ENCODE measurements at places on chromosomes 4 and X.

DNA sequence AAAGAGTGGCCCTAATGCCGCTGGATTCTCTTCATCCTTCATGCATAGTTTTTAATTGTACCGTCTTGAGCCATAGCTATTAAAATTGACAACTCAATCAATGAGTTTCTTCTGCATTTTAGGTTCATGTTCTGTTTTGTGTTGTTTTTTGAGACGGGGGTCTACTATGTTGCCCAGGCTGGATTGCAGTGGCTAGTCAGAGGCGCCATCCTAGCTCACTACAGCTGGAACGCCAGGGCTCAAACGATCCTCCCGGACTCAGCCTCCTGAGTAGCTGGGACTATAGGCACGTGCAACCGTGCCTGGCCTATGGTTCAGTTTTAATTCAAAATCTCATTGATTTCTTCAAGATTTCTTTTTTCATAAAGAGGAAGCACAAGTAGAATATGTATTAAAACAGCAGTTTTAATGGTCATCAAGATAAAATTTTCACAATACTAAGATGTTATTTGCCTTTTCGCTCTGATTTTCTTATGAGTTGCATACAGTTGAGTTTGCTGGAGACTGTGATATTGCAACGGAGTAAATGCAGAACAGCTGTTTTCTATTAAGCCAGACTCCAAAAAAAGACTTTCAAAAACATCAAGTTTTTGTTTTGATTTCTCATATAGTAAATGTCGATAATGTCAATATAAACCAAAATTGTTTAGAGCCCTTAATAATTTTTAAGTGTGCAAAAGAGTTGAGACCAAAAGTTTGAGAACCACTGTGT lies 1.1 kb upstream of the STX18 start:
- no peak for DNase-seq

DNA sequence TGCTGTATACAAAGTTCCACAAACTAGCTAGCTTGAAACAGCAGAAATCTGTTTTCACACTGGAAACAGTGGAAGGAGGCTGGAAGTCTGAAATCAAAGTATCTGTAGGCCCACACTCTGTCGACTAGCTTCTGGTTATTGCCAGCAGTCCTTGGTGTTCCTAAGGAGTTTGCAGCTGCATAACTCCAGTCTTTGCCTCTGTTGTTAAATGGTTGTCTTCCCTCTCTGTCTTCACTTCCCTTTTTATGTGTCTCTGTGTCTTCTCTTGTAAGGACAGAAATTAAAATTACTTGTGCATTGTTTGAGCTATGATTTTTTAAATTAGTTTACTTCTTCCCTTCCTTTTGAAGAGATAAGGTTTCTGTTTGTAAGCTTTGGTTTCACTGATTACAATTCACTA lies 8.2 kb downstream of the MTHFD2L start:
- no peak for DNase-seq

DNA sequence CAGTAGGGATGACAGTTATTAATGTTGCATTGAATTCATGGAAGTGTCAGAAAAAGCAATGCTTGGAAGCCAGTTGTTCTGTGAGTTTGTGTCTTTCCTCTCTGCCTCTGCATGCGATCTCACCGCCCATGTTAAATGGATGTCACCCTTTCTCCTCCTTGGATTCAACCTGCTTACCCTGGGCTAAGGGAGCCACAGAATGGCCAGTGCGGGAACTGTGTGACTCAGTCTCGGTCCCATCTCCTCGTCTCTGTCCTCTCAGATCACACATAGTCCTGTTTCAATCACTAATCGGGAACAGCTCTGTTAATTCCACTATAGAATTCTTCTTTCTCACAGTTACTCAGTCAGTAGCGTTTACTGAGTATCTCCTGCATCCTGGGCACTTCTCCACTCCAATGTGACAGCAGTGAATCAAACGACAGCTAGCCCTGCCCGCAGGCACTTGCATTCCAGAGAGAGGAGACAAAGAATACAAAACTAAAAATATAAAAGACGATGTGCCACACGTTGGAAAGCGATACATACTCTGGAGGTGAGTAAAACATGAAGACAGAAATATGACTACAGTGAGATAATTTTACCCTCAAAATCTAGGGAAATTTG lies 53.6 kb upstream of the TLR3 start:
- DNase-seq = no peak

GRCh38 chrX:22987452-22987851 lies 12.3 kb upstream of the DDX53 start:
- no peak for DNase-seq

- no peak for DNase-seq
Measured at GRCh38 chrX:34918091-34918736, 24.4 kb upstream of the FAM47B start.

- DNase-seq = no peak
Measured at GRCh38 chr4:146338512-146338911, 124.2 kb downstream of the REELD1 start.

- DNase-seq = no peak
Measured at GRCh38 chr4:170399581-170400293, 310.0 kb upstream of the AADAT start.

- no peak for DNase-seq
Measured at GRCh38 chrX:20729416-20729815, 462.7 kb upstream of the RPS6KA3 start.

DNA sequence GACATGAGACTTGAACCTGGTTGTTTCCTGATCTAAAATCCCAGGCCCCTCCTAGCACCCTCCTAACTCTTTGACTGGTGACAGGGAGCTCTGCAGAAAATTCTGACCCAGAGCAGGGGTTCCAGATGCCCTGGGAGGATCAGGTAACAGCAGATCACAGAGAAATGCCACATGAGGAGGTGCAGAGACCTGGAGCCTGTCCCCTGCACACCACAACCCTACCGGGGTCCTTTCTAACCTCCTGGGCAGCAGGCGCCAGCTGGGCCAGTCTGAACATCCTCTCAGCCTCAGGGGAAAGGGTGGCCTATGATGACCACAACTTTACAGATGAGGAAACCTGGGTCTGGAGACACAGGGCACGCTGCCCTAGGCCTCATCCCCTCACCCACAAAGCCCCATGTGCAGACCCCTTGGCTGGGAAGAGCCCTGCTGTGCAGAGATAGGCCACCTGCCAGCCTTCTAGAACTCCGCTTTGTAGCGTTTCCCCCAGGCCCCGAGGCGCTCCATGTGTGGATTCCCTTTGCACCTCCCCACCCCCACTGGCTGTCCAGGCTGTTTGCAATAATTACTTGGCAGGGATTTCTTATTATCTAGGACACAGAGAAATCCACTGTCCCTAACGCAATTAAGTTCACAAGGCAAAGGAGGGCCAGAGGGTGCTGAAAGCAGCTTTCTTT lies 36.5 kb downstream of the WDR1 start:
- no peak for DNase-seq

DNA sequence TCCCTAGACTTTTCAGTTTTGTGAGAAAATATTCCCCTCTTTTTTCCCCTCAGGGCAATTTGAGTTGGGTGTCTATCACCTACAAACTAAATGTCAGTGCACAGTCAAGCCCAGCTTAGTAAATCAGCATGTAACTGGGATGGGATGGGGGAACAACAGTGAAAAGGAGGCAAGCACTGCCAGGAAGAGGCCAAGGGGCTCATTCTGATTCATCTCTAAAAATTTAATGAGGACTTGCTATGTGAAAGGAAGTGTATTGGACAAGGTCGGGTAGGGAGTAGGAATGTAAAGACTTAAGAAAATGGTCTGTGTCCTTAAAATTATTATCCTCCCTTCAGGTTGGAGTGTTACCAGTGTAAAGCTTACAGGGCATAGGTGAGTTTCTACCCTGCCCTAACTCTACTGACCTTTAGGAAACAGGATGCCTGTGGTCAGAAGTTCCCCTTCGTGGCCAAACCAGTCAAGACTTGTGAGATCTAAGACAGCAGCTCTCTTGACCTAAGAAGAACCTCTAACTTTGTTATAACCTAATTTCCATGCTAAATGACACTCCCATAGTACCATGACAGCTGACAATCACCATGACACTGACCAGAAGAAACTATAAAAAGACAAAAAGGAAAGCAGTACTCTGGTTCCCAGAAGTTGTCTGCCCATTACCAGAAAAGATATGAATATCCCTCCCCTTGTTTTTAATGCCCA lies 194.4 kb upstream of the LDB2 start:
- DNase-seq = no peak

DNA sequence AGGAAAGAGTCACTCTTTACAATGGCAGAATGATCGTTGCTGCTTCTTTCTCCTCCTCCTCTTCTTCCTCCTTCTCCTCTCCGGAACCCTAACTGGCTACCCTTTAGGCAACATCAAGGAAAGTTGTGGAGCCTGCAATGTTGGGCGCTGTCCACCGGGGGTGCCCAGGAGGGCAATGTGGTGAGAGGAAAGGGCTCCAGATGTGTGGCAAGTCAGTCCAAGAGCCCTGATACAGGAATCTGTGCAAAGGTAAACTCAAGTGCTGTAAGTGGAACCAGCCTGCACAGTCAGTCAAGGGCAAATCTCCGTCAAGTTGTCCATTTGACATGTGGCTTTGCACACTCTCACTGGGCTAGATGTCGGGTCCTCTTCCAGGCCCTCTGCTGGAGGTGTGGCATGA lies 2.8 kb downstream of the RTL5 start:
- no peak for DNase-seq

- no peak for DNase-seq
Measured at GRCh38 chr4:111954550-111954949, 190.7 kb upstream of the FAM241A start.

- DNase-seq = no peak
Measured at GRCh38 chr4:184274286-184274951, 56.7 kb upstream of the ENPP6 start.

- no peak for DNase-seq
Measured at GRCh38 chr4:171588051-171588545, 225.1 kb upstream of the GALNTL6 start.

- no peak for DNase-seq
Measured at GRCh38 chrX:9656277-9656676, 109.4 kb downstream of the GPR143 start.

GRCh38 chr4:5921981-5922380 lies 29.1 kb upstream of the CRMP1 start:
- DNase-seq = no peak

DNA sequence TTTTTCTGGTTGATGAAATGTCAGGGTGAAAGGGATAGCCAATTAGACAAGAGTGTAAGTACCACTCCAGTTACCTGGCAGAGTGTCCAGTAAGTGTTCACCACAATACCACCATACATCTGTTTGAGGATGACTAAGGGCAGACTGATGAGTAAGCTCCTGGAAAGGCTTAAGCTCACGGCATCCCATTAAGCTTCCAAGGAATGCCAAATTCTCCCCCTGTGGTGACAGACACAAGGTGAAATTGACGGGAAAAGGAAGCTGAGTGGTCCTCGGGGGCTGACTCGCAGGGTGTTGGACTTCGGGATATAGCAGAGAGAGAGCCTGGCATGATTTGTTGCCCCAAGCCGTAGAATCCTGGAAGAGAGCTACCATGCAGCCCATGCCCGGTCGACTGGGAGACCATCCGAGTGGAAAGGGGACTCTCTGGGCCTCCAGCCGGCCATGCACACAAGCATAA lies 7.6 kb upstream of the BST1 start:
- DNase-seq = no peak

- no peak for DNase-seq
Measured at GRCh38 chr4:6682862-6683590, 10.7 kb upstream of the S100P start.

- DNase-seq = no peak
Measured at GRCh38 chr4:107561481-107561880, 158.6 kb downstream of the PAPSS1 start.

- no peak for DNase-seq
Measured at GRCh38 chrX:21905313-21905712, 35.2 kb upstream of the SMS start.

DNA sequence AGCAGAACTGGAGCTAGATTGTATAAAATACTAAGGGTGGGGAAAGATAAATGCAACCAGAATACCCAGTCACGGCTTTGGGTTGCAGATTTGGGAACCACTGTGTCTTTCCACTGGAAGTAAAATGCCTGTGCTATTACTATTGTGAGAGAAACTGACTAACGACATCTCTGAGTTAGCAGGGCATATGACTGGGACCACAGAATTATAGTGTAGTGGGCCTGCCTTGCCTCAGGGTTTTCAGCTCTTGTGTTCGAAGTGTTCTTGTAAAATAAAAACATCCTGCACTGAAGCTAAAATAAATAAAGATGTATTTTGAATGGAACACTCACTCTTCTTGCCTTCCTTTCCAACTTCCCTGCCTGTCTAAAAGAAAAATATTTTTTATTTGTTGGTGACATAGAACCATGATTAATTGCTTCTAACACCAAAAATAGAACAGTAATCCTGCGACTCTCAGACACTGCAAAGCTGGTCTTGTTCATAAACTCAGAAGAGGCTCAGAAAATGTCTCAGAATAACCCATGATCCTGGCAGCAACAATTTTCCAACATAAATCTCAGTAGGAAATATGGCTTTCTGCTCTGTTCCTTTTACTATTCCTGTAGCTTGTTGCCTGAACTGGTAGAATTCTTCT lies 104.2 kb downstream of the FAM47B start:
- no peak for DNase-seq

- DNase-seq = peak; percentile 13
Measured at GRCh38 chr4:123505095-123506010, 108.8 kb downstream of the SPRY1 start.

- no peak for DNase-seq
Measured at GRCh38 chr4:48234575-48234974, 35.1 kb downstream of the TEC start.

DNA sequence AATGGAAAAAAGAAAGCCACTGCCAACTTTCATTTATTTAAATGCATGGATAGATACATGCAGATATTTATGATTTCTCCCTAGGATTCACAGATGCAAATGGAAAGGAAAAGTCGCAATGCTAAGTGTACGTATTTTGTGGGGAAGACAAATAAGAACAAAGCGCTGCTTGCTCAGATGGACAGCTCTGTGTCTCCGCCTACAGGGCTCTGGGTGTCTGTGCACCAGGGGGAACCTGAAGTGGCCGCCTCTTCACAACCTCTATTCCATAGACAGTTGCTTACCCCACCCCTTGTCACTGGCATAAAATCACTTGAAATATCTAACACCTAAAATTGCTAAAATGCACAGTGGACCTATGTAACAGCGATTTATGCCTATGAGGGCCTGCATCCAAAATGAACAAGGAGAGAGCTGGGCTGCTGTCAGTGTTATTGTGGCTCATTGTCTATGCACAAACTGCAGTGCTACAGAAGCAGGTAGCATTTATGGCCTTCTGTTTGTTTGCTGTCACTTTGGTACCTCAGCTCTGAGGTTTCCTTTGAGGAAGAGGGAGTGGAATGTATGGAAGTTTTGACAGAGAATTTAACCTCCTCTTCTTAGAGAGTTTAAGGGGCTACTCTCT lies 58.6 kb upstream of the PAGE1 start:
- DNase-seq = peak; percentile 0

GRCh38 chr4:1099270-1099669 lies 14.1 kb downstream of the RNF212 start:
- DNase-seq = no peak

- no peak for DNase-seq
Measured at GRCh38 chr4:2961811-2962441, 1.3 kb downstream of the NOP14 start.

DNA sequence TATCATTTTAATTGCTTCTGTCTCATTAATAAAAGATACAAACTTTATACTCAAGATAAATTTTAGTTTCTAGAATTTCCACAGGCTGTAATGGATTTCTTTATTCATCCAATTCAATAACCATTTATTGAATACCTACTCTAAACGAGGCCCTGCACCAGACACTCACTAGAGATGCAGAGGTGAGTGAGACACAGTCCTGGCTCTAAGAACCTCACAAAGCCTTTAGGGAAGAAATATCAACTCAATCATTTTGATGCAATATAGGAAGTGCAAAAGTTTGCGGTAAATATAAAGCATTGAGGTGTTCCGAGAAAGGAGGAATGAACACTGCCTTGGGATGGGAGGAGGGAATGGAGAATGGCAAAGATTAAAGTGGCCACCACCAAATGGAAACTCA lies 81.6 kb upstream of the SH3RF1 start:
- no peak for DNase-seq

GRCh38 chrX:63758011-63758410 lies 27.0 kb downstream of the ARHGEF9 start:
- peak; percentile 9 for DNase-seq

All from NCI-H2171 treated with DMSO at 0.1 percent for 48 hours (cell line).